ENCODE measurements at places on chromosomes 7 and 10.
A peak's percentile ranks its signal among the peaks of the same experiment; 100 is the strongest.

DNA sequence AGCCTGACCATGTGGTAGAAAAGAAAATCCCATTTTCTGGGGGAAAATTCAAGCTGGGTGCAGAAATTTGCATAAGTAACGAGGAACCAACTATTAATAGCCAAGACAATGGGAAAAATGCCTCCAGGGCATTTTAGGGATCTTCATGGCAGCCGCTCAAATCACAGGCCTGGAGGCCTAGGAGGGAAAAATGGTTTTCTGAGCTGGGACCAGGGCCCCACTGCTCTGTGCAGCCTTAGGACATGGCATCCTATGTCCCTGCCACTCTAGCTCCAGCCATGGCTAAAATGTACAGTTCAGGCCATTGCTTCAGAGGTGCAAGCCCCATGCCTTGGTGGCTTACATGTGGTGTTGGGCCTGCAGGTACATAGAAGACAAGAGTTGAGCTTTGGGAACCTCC, 459.0 kb downstream of the PCDH15 start:
- DNase-seq: no peak

DNA sequence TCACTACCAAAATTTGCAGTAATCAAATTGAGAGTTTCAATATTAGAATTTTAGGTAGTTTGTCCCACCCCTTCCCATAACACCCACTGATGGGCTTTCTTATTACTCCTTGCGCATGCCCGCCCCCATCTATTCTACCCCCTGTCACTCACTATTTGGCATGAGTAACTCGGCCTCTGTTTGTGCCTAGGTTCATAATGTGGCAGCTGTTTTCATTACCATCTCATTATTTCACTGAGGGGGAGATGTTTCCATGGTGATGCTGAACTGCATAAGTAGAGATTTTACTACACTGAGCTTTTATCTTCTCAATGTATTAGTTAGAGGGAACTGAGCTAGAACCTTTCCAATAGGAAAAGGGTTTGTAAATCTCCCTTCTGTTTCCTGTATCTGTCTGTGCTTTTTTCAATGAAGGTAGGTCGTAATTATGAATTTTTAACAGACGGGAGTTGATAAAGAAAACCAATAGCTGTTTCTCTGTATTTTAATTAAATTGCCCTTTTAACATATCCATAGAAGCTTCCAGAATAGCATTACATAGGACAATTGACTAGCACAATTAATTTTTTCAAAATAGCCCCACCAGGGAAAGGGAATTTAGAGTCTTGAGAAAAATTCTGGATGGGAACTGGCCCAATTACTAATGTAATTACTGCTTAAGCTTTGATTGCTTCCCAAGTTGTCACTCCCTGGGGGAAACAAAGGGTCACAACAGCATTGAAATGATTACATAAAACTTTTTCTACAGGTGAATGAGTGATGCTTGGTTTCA, 33.4 kb downstream of the PRPS1L1 start:
- DNase-seq: no peak

DNA sequence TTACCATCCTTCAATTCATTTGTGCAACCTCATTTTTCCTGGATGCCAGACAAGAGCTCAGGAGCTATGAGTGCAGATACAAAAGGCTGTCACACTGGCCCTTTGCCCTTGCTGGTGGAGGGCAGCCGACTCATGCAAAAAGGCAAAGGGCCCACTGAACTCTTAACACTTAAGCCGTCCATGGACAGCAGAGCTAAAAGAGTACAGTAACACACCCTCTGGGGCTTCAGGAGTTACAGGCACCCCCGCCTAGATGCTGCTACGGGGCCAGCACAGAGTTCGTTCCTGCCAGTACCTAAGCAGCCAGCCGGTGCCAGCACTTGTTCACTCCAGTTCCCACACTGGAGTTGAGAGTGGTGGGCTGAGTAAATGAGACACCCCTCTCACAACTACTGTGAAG, 69.9 kb upstream of the MRLN start:
- no peak for DNase-seq

- no peak for DNase-seq
Measured at GRCh38 chr7:16063221-16063620, 358.1 kb downstream of the CRPPA start.

DNA sequence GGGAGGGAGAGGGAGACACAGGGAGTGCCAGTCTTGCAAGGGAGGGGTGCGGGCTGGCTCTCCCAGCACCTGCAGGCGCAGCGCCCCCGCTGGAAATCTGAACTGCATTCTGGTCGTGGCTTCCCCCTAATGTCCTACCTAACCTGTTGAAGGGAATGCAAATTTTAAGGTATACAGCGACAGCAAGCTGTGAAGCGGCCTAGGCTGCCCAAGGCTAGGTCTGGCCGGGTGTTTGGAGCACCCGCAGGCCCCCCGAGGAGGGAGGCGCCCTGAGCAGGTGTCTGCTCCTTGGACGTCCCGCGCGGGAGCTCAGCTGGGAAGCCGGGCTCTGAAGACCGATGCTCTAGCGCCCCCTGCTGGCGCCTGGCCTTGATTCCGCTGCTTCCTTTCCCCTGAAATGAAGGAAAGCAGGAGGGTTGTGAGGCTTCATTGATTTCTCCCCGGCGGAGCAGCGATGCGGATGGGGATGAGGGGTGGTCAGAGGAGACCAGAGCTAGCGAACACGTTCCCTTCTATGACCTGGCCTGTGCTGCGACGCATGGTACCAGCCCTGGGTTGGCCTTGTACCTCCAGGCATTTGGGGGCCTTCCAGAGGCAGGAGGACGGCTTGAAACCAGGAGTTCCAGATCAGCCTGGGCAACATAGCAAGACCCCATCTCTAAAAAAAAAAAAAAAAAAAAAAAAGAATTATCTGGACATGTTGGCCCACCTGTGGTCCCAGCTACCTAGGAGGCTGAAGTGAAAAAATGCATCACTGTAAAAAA, 601.3 kb downstream of the GALNT17 start:
- peak; percentile 22 for DNase-seq

GRCh38 chr10:32489158-32489557, 43.2 kb downstream of the CCDC7 start:
- no peak for DNase-seq

DNA sequence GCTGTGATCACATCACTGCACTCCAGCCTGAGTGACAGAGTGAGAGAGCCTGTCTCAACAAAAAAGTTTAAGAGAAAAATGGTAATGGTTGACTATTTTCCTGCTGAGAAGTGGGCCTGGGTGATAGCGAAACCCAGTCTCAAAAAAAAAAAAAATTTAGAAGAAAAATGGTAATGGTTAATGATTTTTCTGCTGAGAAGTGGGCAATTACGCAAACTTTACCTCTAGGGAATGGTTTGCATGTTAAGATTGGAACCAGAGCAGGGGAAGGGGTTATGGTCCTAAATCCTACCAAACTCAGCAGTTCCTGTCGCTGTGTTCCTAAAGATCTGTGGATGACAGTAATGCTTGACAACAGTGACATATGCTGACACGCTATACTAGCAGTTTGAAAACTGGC, 130.5 kb upstream of the RHEB start:
- no peak for DNase-seq

DNA sequence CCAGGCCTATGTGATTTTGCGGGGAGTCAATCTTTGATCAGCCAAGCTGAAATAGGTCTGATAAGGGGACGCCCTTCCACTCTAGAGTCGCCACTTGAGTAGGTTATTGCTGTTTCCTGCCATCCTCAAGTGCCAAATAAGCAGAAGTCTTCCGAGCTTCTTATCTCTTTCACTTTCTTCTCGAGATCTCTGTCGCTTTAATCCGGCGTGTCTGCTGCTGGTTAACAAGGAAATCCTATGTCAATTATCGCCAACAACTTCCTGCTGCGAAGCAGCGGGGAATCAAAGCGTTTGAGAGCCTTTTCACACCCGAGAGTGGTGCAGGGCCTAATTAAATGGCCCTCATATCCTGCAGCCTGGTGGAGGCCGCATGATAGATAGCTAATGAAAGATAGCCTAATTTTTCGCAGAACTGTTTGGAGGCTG, 215.9 kb downstream of the RAB11FIP2 start:
- DNase-seq: no peak

DNA sequence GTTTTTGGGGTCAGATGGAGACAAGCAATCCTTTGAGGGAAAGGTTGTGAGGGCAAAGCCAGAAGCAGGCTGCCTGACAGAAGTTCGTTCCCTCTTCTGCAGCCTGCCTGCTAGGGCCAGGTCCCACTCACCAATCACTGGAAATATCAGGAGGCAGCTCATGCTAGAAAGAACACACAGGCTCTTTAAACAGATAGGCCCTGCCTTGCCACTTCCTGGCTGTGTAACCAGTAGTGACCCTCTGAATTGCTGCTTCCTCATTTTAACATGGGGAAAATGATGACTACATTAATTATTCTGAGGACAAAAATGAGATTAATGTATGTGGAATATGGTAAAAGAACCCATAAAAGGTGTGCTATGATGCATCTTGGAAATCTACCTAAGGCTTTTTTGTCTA, 50.5 kb upstream of the MRLN start:
- DNase-seq: no peak

- no peak for DNase-seq
Measured at GRCh38 chr7:112622159-112622715, 141.4 kb downstream of the LSMEM1 start.

- no peak for DNase-seq
Measured at GRCh38 chr7:153886506-153887441, 165.4 kb upstream of the DPP6 start.

- no peak for DNase-seq
Measured at GRCh38 chr10:114550756-114551635, 107.1 kb downstream of the ABLIM1 start.

- peak; percentile 38 for DNase-seq
Measured at GRCh38 chr7:130982160-130982638, 248.2 kb upstream of the KLF14 start.

GRCh38 chr10:69091143-69091651, 3.3 kb downstream of the SRGN start:
- DNase-seq: no peak

DNA sequence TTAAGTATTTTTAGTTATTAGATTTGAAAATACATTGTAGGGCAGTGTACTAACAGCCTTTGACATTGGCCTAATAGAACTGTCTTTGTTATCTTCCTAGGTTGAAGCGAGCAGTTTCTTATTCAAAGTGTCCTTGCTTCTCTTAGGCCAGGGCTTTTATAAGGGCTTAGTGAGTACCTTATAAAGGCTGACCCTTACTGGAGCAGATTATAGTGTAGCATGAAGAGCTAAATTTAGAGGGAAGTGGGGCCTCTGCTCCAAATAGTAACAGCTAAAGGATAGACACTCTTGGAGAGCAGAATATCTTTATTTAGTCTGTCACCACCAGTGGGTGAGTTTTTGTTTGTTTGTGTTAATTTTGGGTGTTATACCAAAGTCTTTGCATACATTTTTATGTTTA, 15.9 kb downstream of the BZW2 start:
- DNase-seq: no peak

DNA sequence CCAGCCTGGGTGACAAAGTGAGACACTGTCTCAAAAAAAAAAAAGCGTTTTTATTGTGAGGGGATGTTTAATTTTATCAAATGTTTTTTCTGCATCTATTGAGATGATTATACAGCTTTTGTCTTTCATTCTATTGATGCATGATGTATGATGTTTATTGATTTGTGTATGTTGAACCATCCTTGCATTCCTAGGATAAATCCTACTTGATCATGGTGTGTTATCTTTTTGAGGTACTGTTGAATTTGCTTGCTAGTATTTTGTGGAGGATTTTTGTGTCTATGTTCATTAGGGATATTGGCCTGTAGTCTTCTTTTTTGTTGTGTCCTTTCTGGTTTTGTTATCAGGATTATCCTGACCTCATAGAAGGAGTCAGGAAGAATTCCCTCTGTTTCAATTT, 22.3 kb upstream of the PLA2G12B start:
- no peak for DNase-seq

DNA sequence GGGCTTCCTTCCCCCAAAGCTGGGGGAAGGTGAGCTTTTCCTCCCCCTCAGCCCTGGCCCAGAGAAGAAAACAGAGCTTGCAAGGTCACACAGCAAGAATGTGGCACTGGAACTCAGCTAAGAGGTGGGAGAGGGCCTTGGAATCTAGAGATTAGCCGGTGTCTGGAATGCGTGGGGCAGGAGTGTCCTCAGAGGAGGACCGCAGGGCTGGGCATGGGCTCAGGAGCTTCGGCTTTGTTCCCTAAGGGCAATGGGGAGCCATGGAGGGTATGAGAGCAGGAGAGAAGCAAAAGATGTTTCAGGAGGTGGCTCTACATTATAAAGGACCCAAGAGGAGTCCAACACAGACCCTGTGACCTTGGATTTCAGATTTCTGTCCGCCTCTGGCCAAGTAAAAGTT, 127.2 kb upstream of the TNRC18 start:
- DNase-seq: no peak

GRCh38 chr7:20211376-20211775, 5.8 kb downstream of the MACC1 start:
- no peak for DNase-seq

DNA sequence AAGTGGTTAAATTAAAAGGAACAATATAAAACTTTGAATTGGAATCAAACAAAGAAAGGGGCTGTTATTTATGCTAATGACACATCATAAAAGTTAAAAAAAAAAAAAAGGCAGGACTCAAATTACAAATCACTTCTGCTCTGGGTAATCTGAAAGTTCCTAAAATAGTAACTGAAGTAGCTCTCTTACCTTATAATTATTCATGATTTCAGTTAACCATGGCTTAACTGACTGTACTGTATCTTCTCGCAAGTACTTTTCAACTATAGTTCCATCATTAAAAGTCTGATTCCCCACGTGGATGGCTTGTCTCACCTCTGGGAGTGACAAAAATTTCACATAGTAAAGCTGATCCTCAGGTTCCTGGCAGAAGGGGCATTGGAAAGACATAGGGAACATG, 82.5 kb downstream of the CPVL start:
- no peak for DNase-seq

GRCh38 chr10:47337310-47337709, 10.9 kb upstream of the RBP3 start:
- DNase-seq: no peak

DNA sequence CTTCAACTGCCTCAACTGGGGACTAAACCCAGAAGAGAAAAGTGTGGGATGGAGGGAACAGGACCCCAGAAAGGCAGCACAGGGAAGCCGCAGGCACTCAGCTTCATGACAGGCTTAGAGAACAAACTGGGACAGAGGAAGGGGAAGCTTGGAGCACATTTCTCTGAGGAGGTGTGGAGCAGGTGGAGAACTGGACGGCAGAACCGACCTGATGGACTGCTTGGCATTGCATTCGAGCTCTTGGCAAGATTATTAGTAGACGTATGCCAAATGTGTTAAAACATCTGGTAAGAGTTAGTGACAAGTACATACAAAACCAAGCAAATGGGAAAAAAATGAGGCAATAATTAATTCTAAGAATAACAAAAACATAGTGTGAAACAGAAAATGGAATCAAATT, 335.7 kb downstream of the SFMBT2 start:
- DNase-seq: no peak

- no peak for DNase-seq
Measured at GRCh38 chr10:50511492-50512213, 112.1 kb downstream of the SGMS1 start.

DNA sequence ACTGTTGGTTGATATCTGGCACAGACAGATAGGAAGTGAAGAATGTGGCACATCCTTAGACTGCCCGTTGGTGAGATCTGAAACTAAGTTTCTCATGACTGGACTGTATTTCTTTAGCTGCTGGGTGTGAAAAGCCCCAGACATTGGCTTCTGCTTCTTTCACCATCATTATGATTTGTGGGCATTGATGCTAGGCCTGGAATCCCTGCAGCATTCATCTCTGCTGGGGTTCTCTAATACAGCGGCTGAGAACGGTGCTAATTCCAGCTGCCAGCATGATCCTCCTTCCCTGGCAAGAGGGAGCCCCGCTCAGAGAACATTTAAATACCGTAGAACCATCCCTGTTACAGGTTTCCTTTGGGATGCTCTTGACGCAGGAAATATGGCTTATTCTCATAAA, 26.2 kb downstream of the RBM20 start:
- DNase-seq: no peak

- no peak for DNase-seq
Measured at GRCh38 chr7:115559877-115560276, 470.7 kb downstream of the TFEC start.

Measured in GM12864 (cell line).